Subcutaneous adipose tissue (tissue), 4 donors: ENCODE measurements at places on chromosomes 7 and 10. TPM values are rescaled to one million over a fixed set of nuclear protein-coding genes. Genes with fewer than 3 reads are reported as not detected.

The TMEM270 gene
- not detected for total RNA-seq

The TEX36 gene
- total RNA-seq: not detected

The ZEB1 gene
- total RNA-seq: 110 TPM

The KIF20B gene
- 4.1 TPM for total RNA-seq

The SOSTDC1 gene
- total RNA-seq: not detected

The GPR37 gene
- total RNA-seq: 0.66 TPM

The SH3PXD2A gene
- 22.6 TPM for total RNA-seq

The ZNF316 gene
- 12.2 TPM for total RNA-seq

The ALOX5 gene
- total RNA-seq: 33.9 TPM

The CYP3A4 gene
- total RNA-seq: not detected

The NXPH1 gene
- not detected for total RNA-seq

The HMX2 gene
- not detected for total RNA-seq

The COBL gene
- 0.75 TPM for total RNA-seq

The TMEM273 gene
- total RNA-seq: 38.1 TPM

The MARVELD1 gene
- 20.3 TPM for total RNA-seq

The OPN4 gene
- total RNA-seq: not detected

The ATOH7 gene
- not detected for total RNA-seq

The LOXL4 gene
- total RNA-seq: 15.2 TPM

The AMPH gene
- 102 TPM for total RNA-seq

The BAIAP2L1 gene
- total RNA-seq: 3.2 TPM

The STMP1 gene
- total RNA-seq: 20.5 TPM

The CLIP2 gene
- 3.8 TPM for total RNA-seq

The TMEM184A gene
- not detected for total RNA-seq

The EBLN1 gene
- total RNA-seq: not detected

The PTPRZ1 gene
- not detected for total RNA-seq

The GPR15LG gene
- not detected for total RNA-seq

The PAOX gene
- total RNA-seq: 18.6 TPM

The ICA1 gene
- total RNA-seq: 55.4 TPM
